ENCODE measurements at places on chromosomes 13 and 19.
A peak's percentile ranks its signal among the peaks of the same experiment; 100 is the strongest.

GRCh38 chr19:497491-497868, 1.2 kb downstream of the MADCAM1 start:
- DNase-seq, result no peak

DNA sequence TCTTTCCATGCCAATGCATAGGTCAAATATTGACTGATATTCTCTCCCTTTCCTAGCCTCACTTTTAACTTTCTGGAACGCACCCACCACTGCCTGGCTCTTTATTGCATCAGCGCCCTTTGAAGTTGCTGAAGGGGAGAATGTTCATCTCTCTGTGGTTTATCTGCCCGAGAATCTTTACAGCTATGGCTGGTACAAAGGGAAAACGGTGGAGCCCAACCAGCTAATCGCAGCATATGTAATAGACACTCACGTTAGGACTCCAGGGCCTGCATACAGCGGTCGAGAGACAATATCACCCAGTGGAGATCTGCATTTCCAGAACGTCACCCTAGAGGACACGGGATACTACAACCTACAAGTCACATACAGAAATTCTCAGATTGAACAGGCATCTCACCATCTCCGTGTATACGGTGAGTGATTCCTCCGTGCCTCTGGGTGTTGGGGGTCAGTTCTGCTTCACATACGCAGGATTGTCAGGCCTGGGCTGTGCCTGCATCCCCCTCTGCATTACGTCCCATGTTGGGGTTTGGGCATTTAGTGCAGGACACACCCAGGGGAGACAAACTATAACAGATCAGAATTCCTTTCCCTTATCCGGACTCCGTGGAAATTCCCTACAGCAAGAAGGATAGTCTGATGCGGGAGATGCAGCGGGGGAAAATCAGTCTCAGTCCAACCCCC, 1.3 kb downstream of the CEACAM21 start:
- no peak for DNase-seq

DNA sequence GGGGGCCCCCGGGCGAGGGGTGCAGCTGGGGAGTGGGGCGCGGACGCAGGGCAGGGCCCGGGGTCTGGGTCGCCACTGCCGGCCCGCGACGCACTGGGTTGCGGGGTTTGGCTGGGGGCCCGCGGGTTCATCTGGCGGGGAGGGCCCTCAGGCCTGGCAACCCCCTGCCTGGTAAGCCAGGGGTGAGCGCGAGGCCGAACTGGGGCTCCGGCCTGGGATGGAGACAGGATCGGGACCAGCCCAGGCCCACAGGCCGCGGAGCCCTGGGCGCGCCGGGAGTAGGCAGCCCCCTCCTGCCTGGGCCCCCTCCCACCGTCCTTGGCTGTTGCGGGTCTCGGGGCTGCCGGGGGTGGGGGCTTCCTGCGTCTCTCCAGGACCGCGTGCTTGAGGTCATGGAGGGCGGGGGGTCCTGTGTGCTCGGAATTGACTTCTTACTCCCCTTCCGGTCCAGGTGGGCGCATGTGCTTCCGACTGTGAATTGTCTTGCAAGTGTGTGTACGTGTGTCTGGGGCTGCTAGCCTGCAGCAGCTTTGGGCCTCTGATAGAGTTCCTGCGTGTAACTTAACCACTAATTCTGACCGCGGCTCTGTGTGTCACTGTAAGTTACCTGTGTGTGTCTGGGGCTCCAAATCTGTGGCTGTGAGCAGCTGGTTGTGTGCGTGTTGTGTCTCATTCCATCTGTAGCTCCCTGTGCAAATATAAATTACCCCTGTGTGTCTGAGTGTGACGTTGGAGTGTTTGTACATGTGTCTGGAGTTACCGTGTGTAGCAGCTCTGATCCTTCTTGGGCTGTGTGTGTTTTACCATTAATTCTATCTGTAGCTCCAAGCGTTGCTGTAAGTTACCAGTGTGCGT, 751 bp downstream of the GRAMD1A start:
- peak; percentile 52 for DNase-seq

- DNase-seq, result no peak
Measured at GRCh38 chr13:95714142-95714832, 37.3 kb downstream of the DNAJC3 start.

DNA sequence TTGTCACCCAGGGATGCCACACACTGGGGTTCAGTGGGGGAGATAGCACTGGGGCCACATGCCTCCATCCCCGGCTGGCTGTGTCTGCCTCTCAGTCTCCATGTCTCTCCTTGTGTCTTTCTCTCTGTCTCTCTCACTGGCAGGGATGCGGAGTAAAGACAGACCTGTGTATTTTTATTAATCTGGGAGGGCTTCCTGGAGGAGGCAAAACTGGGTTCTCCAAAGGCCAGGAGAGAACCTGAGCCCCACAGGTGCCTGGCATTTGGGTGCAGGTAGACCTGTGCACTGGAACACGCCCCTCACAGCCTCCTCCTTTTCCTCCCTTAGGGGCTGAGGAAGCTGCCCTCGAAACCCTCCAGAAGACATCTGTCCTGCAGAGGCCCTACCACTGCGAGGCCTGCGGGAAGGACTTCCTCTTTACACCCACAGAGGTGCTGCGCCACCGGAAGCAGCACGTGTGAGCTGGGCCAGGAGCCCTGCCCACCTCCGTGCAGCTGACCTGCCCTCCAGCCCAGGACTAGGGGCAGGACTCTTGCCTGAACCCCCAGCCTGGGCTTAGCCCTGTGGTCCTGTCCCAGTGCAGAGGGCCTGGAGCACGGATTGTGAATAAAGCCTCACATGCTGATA, 32.7 kb downstream of the DHX34 start:
- DNase-seq, result no peak

GRCh38 chr13:99285432-99286182, 21.6 kb downstream of the GPR183 start:
- DNase-seq, result no peak

All from CMK (cell line).